Muscle of leg (tissue), 16 donors: ENCODE measurements at places on chromosomes 12 and 14. TPM values are rescaled to one million over a fixed set of nuclear protein-coding genes. Genes with fewer than 3 reads are reported as not detected.

- peak; percentile 60 for DNase-seq
Observed at GRCh38 chr12:57929092-57929830, 12.1 kb upstream of the ATP23 start.

DNA sequence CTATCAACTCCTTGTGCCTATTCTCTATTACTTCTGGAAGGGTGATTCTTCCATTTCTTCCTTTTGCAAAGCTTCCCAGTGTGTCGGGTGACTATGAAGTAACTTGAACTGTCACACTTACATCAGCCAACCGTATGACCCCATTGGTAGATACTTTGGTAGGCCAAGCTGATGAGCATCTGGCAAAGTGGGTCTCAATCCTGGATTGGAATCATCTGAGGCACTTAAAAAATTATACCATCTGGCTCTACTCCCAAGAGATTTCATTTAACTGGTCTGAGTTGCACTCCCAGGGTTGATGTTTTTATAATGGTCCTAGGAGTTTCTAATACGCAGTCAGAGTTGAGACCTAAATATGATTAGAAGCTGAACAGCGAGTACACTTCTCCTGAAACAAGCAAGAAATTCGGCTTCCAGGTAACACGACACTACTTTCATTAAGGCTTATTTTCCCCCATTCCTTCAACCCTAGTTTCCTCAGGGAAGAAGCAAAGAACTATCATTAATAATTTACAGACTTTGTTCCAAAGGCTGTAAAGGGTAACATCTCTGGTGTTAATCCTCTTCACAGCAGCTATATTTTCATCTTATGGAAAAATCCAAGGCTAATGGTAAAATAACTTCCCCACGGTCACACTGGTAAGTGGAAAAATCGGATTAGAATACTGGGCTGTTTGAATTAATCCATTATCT, 76.8 kb downstream of the PDE6H start:
- no peak for DNase-seq

DNA sequence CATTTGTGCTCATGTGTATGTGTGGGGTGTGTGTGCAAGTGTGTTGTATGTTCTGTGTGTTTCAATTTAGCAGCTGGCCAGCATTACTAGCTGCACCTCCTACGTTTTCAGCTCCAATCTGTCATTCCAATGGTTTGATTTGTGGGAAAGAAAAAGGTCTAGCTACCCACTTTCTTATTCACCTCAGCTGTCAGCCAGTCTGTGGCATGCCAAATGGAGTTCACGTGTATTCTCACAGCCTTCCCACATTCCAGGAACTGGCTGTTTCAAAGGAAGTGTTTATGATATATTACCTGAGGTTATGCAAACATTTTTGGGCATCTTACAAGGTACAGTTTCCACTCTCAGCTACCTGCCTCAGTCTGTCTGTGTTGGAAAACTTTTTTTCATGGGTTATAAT, 220.2 kb upstream of the CPNE8 start:
- no peak for DNase-seq

GRCh38 chr12:104166465-104166864, 28.5 kb upstream of the NFYB start:
- DNase-seq: no peak

DNA sequence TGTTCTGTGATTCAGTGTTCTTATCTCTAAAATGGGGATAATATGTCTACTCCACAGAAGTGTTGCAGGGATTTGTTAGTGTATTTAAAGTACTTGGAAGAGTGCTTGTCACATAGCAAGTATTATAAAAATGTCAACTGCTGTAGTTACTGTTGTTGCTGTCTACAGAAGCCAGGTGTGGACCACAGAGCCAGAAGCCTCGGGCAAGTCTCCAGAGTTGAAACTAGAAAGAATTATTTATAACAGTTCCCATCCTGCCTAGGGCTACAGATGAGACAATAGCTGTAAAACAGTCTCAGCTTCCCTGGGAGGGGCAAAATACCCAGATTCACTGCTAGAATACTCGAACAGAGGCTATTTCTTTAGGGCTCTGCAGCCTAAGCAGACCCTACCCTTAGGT, 55.4 kb upstream of the FUT8 start:
- peak; percentile 25 for DNase-seq

DNA sequence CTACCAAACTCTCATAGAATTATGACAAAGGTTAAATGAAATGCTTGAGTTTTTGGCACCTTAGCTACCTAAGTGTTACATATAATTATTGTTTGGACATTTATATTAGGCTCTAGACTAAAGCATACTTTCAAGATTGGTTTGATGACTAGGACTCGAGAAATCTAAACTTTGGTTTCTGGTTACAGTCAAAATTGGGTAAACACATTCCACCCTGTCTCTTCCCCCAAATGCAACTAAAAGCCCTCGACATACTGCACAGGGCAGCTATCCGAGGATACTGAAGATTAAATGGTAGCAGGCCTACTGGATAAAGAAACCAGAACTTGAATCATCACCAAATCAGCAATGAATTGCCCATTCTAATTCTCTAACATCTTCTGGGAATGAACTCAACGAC, 369.1 kb downstream of the PRKD1 start:
- no peak for DNase-seq

DNA sequence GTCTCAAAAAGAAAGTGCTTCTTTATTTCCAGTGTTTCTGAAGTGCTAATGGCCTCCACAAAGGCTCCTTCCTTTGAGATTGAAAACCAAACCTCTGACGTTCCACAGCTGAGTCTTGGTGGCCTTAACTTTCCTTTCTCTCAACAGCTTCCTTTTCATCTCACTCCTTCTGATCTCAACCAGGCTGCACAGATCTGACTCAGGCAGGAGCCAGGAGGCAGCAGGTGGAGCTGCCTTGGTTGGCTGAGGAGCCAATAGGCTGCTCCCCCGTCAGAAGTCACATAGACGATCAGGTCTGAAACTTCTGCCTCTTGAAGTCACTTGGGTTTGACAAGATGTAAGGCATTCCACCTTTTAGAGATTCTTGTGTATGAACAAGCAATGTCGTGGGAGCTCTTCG, 9.1 kb upstream of the KCNA5 start:
- no peak for DNase-seq

- peak; percentile 67 for DNase-seq
Observed at GRCh38 chr14:76490735-76491134, 114.8 kb downstream of the ESRRB start.

- DNase-seq: peak; percentile 4
Observed at GRCh38 chr14:97185186-97185585, 388.0 kb downstream of the VRK1 start.

DNA sequence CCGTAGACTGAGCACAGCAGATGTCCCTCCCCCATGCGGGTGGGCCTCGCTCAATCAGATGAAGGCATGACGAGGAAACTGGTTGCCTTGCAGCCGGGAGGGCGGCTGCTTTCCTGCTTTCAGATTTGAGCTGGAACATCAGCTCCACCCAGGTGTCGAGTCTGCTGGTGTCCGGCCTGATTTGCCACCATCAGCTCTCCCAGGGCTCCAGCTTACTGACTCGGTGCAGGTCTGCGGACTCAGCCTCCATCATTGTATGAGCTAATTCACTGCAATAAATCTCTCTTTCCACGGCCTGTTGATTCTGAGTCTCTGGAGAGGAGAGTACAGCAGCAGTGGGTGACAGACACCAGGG, 156.2 kb downstream of the KIF26A start:
- no peak for DNase-seq

- DNase-seq: peak; percentile 51
Observed at GRCh38 chr14:97046967-97047366, 249.8 kb downstream of the VRK1 start.

DNA sequence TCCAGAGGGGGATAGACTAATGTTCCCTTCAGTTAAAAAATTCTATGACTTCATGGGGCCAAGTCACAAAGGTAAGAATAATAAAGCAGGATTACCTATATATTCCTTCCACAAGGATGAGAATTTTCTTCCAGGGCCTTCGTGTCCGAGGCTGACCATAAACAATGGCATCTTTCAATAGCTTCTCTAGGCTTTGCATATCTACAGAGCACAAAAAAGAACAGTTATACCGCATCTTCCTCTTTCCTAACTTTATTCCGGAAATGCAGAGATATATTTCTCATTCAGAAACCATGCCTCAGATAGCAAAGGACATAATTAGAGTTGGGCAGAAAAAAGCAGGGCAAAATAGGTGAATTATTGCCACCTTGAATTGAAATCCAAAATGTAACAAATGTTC, 58.3 kb upstream of the ISM2 start:
- no peak for DNase-seq

GRCh38 chr12:52155048-52155868, 36.6 kb downstream of the KRT80 start:
- peak; percentile 62 for DNase-seq

DNA sequence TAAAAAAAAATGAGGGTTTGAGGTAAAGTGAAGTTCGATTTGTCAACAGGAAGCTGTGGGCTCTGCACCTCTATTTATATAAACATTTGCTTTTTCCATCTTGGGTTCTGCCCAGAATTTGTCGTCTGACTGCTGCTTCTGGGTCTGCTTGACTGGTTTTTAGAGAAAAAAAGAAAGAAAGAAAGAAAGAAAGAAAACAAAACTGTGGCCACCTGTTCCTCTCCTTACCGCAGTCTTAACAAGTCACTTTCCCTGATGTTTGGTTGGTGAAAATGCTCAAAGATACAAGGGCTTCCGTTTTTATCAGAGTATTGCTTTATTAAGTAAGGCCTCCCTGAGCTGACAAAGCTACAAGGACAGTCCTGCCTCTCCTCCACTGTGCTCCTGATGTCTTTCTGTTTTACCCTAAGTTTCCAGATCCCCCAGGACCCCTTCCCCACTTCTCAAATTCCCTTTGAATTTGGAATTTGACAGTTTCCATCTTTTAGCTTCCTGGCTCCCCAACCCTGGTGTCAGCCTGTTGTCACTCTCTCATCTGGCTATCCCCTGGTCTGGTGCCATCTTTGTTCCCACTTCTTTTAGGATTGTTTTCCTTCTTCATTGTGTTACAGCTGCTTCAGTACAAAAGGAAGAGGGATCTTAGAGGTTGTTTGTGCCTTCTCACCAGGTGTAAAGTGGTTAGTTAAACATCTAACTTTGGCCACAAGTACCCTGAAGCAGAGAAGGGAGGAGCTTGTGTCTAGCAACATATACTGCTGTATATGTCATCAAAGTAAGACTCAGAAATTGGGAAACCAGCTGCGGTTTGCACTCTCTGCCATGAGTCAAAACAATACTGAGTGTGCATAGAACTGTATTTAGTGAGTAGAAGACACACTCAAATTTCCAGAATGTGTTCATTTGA, 18.0 kb downstream of the MFAP5 start:
- peak; percentile 28 for DNase-seq

DNA sequence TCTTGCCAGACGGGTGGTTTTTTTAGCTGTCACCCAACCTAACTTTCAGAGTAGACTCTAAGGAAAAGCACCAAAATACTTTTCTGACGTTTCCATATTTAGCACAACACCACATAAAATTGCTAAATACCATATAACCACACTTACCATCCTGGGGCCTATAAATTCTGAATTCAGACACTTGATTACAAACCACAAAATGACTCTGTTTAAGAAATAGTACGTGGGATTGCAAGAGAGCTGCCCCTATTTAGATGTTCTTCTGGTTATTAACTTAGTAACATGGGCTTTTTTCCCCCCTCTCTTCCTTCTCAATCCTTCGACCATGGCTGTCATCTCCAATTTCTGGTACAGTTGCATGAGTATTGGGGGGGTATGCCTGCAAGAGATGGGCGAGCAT, 287.7 kb downstream of the BMP4 start:
- DNase-seq: no peak

DNA sequence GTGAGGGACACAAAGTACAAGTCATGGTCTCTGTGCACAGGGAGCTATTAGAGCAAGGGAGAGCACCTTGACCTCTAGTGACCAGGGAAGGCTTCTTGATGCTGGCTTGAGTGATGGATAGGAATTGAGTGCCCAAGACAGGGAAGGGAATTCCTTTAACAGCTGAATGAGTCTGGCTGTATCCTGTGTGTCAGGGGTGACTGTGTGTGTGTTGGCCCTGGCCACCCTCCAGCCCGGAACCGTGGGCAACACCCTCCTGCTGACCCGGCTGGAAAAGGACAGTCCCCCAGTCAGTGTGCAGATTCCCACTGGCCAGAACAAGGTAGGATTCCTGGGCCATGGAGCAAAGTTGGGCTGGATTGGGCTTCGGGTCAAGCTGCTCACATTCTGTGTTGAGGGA, 5.5 kb upstream of the PFDN5 start:
- no peak for DNase-seq

- DNase-seq: no peak
Observed at GRCh38 chr14:92694807-92695206, 53.6 kb downstream of the LGMN start.

DNA sequence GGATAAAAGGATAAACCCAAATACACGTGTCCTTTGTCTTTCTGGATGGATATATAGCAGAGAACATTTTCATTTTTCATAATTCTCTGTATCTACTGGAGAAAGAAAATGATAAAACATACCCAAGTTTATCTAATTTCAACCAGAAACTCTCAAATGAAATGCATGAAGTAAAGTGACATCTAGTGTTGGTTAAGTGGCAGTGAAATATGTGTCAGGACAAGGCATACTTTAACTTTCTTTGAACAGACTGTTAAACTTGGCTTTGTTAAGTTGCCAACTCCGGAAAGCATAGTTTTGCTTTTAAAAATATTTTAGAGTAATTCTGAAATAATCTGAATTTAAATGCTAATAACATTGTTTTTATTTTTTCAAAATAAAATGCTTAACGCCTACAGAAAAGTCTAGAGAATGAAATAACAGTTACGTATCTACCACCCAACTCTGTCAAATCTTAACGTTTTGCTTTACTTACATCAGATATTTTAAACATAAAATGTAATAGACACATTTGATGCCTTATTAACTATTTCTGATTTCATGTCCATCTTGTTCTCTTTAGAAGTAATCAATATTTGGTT, 25.2 kb upstream of the NTN4 start:
- peak; percentile 60 for DNase-seq

- DNase-seq: peak; percentile 48
Observed at GRCh38 chr12:20125276-20125798, 243.0 kb upstream of the PDE3A start.

GRCh38 chr12:115943630-115944391, 333.7 kb downstream of the MED13L start:
- DNase-seq: peak; percentile 34

GRCh38 chr12:124469193-124469888, 98.1 kb downstream of the NCOR2 start:
- DNase-seq: no peak

GRCh38 chr12:48979602-48980388, 1.7 kb downstream of the WNT1 start:
- DNase-seq: peak; percentile 72

Gene GPR33
- not detected for polyA plus RNA-seq

Gene XRCC3
- 9.0 TPM for polyA plus RNA-seq

Gene CACNA2D4
- polyA plus RNA-seq: 3.1 TPM

Gene ANO4
- polyA plus RNA-seq: 0.63 TPM

Gene NOVA1
- polyA plus RNA-seq: 11.4 TPM

Gene PKP2
- polyA plus RNA-seq: 7.2 TPM

Gene NABP2
- 21.1 TPM for polyA plus RNA-seq

Gene TDRD9
- 0.12 TPM for polyA plus RNA-seq

Gene AMDHD1
- polyA plus RNA-seq: 0.09 TPM

Gene LRRC10
- not detected for polyA plus RNA-seq

Gene FOXG1
- 0.12 TPM for polyA plus RNA-seq

Gene AQP6
- polyA plus RNA-seq: 0.24 TPM

Gene FAM90A1
- 0.80 TPM for polyA plus RNA-seq

Gene NEUROD4
- polyA plus RNA-seq: not detected

Gene ALDH6A1
- polyA plus RNA-seq: 7.2 TPM

Gene WSCD2
- polyA plus RNA-seq: 1.9 TPM
